ENCODE measurements at places on chromosomes 12 and 14.

DNA sequence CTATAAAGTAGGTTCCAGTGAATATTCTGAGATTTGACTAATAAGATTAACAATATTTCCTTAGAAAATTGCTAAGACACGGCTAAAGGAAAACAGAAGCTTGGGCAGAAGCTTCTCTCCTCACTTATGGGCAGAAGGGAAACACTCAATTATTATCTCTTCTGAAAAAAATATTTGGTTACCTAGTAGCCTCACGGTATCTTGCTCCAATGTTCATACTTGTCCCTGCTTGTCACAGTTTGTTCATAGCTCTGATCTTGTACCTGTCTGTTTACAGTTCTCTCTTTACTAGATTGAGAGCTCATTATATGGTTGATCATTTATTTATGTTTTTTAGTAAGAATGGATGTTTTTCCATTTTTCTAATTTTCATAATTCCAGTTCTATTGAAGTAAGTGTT, 458.0 kb upstream of the ATP2B1 start:
- DNase-seq = no peak

GRCh38 chr14:104293851-104294627, 155.7 kb downstream of the KIF26A start:
- peak; percentile 24 for DNase-seq

DNA sequence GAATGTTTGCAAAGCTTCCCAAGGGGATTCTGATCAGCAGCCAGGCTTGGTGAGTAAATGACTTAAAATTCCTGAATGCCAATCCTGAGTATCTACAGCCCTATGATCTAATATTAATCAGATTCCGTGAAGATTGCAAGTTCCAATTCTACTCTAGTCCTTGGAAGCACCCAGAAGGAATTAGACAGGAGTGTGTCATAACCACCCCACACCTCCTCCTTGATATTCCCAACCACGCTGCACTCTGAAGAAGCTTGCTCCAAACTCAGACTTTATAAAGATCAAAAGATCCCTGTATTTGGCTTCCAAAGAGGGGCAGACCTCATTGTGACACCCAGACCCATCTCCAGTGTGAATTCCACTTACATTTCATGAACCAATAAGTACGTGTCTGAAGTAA, 306.0 kb downstream of the BCL11B start:
- no peak for DNase-seq

DNA sequence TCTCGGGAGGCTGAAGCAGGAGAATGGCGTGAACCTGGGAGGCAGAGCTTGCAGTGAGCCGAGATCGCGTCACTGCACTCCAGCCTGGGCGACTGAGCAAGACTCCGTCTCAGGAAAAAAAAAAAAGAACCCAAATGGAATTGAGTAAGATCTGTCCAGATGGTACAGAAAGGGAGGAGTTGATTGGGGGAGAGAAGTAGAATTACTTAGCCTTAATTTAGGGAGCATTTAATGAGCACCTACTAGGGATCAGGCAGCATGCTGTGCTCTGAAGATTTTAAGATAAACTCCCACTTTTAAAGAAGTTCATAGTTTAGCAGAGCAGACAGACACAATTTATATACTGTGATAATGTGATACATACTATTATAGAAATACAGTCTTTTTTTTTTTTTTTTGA, 4.5 kb downstream of the RAB5B start:
- DNase-seq = no peak

GRCh38 chr12:110705309-110705708, 16.4 kb upstream of the HVCN1 start:
- DNase-seq = no peak

GRCh38 chr12:49013428-49013827, 5.1 kb downstream of the PRKAG1 start:
- DNase-seq = no peak

GRCh38 chr14:29710015-29710414, 217.6 kb downstream of the PRKD1 start:
- no peak for DNase-seq

- no peak for DNase-seq
Measured at GRCh38 chr12:64687816-64688215, 71.4 kb downstream of the GNS start.

DNA sequence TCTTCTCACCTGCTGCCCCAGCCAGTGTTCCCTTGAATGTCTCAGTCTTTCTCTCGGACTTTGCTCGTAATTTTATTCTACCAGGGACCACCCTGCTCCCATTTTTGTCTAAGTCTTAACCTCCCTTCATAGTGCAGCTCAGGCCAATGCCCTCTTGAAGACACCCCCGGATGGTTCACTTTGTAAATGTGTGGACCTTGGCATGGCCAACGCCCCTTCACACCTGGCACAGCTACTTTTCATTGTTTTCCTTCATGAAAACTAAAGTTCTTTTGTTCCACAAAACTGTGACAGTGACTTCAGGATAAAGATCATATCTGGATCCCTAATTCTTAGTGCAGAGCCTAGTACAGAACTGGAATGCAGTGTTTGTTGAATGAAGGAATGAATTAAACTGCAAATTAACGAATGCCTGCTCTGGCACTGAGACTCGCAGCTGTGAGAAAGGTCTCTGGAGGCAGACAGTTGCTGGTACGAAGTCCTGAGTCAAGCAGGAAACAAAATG, 3.5 kb upstream of the RNASE4 start:
- DNase-seq = no peak

Data from posterior cingulate gyrus (tissue), 11 donors.